ENCODE measurements at places on chromosomes 1 and 21.
A peak's percentile ranks its signal among the peaks of the same experiment; 100 is the strongest.

- DNase-seq = peak; percentile 90
Observed at GRCh38 chr21:45615145-45615711, 28.3 kb upstream of the PCBP3 start.

GRCh38 chr1:27770293-27770830 is 2.7 kb upstream of the STX12 start:
- no peak for DNase-seq

- DNase-seq = peak; percentile 12
Observed at GRCh38 chr21:35868005-35868868, 192.1 kb downstream of the SETD4 start.

DNA sequence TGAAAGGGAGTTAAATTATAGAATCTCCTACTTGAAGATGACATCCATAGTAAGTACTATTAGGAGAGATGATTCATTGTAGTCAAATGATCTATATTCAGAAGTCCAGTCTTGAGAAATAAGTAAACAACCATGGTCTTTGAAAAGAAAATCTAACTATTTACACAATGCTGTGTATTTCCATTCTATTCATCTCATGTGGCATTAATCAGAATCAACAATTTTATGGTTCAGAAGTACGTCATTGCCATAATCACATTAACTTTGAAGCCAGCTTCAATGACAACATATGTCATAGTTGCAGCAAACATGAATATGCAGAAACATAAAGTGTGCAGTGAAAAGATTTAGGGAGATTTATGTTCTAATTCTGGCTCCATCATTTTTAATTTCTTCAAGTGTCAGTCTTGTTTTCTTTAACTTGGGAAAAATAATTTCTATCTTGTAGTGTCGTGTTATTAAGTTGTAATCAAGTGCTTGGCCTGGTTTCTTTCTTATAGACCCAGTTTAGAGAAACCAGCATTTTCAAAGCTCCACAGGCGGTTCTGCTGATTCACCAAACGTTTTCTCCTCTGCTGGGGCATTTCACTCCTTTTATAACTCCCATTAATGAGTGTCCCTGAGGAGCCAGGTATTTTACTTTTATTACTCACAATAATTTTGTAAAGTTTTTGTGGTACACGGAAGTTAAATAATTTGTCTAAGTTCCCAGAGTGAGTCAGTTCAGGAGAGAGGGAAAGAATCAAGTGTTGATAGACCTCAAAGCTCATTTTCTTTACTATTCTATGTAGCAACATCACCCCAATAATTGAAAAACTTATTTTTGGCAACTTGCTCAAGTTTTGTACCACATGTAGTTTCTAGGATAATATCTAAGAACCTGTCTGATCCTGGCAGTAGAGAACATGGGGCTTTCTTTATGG is 35.9 kb upstream of the PTGS2 start:
- no peak for DNase-seq

DNA sequence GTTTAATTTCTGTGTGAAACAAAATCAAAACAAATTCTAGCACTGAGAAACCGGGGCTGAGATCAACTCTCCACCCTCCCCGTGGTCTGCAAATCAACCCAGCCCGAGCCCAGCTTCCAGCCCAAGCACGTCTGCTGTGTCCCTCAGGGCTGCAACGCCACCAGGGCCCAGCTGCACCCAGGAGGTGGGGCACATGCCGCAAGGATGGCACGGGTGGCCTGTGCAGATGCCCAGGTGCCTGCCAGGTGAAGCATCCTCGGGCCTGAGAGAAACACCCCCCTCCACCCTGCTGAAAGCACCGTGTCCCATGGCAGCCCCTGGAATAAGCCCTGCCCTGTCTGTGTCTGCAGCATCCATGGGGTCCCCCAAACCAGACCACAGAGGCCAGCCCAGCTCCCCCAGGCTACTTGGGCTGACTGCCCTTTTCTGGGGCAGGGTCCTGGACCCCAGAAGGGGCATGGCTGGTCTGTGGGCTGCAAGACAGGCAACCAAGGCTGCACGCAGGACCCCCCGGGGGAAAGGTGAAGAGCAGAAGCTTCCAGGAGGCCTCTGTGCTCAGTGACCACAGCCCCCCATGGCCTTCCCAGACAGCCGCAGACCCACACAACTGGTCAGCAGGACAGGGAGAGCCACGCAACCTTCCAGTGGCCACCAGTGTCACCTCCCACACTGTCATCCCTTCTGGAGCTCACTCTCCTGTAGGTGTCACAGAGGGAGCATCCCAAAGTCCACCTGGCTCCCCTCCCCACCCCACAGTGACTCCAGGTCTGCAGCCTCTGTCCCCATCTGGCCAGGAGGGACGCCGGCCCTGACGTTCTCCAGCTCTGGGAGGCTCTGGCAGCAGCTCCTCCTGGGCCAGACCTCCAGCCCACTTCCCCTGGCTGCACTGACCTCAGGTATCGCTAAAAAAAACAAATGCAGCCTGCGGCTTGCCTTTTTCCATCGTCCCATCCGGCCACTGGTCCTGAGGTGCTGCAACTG is 7.7 kb downstream of the WNT9A start:
- no peak for DNase-seq

DNA sequence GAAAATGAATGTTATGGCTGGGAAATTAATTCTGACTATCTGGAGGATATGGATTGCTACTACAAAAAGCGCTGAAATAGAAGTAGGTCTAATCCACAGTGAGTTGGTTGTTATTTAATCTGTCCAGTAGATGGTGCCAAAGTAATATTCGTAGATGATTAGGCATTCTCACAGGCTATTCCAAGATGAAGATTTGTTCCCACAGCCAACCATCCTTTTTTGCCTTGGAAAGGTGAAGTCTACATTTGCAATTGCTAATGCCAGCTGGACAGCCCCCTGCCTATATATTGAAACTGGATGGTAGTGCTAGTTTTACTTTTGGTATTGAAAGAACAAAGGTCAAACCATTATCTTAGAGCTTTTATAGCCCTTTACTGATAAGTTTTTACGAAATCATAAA is 43.8 kb downstream of the RBM11 start:
- DNase-seq = peak; percentile 34

GRCh38 chr1:160056648-160057169 is 13.3 kb downstream of the KCNJ10 start:
- DNase-seq = no peak

DNA sequence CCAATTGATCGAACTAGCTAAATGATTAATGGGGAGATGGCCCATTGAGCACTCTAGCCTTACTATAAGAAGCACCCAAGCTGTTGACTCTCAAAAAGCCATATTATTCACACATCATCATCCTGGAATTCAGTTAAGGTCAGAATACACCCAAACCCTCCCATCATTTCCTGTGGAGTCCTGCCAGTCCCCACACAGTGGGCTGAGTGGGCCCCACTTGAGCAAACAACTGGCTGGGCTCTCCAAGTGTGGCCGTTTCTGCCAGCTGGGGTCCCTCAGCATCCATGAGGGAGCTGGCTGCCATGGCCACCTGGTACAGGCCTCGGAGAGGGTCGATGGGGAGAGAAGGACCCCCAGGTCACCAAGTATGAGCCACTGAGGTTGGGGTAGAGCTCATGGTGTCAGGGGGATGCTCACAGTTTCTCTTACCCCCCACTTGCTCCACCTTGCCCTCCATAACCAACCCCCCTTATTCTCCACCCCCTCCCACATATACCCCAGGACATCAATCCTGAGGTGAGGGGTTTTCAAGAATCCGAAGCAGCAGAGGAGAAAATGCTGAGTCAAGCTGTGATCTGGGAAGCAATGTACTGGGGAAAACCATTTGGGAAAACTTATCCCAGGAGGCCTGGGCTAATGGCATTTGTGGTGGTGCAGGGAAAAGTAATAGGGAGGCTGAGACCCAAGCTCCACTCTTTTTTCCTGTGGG is 60.3 kb downstream of the UBE2T start:
- DNase-seq = no peak

DNA sequence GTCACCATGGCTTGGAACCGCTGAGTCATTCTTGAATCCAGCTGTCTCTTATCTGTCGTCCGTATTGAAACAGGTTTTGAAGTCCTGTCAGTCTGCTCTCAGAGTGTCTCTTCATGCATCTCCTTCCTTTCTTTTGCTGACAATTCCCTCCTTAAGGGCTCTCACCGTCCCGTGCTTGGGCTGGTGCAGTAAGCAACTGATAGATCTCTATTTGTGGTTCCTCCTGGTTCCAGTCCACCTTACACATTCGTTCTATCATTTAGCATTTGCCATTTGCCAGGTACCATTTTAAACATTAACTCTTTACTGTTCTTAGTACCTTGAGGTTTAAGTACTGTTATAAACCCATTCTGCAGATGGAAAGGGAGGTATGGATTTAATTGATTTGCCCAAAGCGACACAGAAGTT is 88.9 kb downstream of the DYRK1A start:
- DNase-seq = no peak

DNA sequence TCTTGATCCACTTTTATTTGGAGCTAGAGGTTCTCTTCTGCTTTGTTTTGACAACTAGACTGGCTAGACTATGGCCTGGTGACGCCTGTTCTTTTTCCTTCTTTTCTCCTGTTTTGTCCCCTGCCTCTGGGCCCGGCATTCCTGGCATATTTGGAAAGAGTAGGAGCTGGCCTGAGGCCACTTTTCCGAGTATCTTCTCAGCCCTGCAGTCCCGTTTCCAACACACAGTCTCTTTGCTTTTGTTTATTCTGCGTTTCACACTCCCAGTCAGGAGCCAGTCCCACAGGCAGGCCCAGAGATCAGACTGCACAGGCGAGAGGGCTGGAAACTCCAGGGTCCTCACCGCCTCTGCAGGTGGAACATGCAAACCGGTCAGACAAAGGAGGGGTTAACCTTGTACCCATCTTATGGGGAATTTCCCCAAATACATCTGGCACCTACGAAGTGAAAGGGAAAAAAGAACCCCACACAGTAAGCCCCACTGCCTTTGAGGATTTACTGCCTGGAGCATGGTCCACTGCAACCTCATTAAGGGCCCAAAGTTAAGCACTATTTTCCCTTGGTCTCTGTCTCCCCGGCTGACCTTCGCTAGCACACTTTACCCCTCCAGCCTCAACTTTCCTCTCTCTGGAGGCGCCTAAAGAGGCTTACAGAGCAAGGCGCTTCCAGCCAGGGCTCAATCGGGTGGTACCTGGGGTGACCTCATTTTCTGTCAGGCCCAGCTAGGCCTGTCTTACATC is 141.1 kb downstream of the TOMM20 start:
- DNase-seq = peak; percentile 29

DNA sequence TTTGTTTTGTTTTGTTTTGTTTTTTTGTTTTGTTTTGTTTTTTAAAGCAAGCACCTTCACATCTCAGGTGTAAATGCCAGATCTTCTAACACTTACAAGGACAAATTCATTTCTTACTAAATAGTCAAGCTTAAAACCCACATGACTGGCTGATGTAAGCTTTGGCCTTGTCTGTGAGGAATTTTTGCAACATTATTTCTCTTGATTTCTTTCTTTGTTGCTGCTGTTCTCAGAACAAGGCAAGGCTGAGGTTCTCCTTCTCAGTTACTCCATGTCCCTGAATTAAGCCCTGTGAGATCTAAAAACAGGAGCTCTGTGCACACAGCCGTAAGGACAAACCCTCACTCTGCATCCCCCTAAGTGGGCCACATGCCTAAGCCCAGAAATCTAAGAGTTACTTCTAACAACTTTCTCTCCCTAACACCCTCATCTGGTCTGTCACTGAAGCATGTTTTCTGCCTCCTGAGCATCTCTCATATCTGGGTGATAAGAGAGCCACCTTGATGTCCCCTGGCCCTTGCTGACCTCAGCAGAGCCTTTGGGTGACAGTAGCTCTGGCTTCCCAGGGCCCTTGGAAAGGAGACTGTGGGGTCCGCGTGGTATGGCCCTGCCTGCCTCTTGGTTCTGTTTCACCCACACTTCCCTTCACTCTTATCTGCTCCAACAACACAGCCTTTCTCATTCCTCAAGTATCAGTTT is 81.2 kb upstream of the HOOK1 start:
- DNase-seq = no peak

DNA sequence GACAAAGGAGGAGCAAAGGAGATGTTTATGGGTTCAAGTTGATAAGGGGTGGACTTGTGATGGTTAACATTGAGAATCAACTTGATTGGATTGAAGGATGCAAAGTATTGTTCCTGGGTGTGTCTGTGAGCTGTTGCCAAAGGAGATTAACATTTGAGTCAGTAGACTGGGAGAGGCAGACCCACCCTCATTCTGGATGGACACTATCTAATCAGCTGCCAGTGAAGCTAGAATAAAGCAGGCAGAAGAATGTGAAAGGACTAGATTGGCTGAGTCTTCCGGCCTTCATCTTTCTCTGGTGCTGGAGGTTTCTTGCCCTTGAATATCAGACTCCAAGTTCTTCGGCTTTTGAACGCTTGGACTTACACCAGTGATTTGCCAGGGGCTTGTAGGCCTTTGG is 98.7 kb upstream of the DAB1 start:
- no peak for DNase-seq

DNA sequence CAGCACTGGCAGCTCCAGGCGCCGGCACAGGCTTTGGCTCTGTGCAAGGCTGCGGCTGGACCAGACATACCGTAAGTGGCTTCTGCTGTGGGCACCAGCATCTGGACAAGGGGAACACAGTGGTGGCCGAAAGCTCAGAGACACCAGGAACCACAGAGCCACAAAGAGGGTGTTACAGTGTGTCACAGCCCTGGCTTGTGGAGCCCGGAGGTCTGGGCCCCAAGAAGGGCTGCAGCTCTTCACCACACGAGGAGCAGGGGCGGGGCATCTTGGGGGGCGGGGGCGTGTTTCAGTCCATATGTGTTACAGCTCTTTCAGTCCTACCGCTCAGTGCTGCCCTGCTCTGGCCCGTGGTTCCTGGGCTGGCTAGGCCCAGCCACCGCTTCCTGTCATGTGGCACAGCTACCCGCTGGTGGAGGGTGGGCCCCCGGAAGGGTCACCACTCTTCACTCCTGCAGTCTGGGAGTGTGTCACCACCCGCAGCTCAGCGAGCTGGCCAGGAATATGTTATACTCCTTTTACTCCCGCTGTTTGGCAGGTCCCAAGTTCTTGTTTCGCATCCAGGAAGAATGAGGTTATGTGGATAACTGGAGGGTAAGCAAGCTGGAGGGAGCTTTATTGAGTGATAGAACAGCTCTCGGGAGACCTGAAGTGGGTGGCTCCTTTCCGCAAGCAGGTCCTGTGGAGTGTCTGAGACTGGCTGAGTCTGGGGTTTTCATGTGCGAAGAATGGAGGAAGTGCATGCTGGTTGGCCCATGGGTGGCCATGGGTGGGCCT is 3.3 kb upstream of the LSM10 start:
- peak; percentile 51 for DNase-seq

GRCh38 chr1:237507005-237507404 is 383.7 kb downstream of the ZP4 start:
- peak; percentile 19 for DNase-seq

DNA sequence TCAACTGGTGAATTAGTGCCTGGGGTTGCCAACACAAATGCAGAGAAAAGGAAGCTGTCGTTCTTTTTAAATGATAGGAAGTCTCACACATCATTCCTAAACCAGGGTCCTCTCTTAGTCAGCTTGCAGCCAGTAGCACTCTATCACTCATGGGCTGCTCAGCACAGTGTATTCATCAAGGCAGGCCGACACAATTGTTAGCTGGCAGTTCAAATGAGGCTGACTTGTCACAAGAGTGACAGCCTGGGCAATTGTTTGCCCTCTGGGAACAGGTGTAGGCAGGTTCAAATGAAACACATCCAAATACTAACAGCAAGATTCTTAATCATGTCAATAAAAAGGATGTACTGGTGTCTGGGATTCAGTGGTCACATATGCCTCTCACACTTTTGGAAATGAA is 76.9 kb downstream of the ERICH3 start:
- DNase-seq = no peak
